ENCODE measurements at places on chromosomes 3 and 15.

DNA sequence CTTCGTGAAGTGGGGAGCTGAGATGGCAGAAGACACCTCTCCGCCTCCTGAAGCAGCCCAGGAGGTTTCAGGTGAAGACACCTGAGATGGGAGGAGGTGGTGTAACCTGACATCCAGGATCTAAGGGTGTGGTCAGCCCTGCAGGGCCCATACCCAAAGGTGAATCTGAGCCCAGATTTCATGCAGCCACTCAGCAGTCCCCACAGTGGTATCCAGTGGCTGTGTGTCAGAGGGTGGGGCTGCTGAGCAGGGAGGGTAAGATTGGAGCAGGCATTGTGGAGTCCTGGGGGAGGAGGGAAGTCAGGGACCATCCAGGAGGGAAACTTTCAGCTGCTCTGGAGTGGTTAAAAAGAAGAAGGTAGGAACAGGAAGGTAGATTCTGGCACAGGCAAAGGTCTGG, 46.0 kb upstream of the SMAD6 start:
- DNase-seq, result no peak

GRCh38 chr3:13167829-13168228, 94.6 kb upstream of the IQSEC1 start:
- DNase-seq, result no peak

- no peak for DNase-seq
Observed at GRCh38 chr3:49359623-49360022, 1.5 kb upstream of the GPX1 start.

DNA sequence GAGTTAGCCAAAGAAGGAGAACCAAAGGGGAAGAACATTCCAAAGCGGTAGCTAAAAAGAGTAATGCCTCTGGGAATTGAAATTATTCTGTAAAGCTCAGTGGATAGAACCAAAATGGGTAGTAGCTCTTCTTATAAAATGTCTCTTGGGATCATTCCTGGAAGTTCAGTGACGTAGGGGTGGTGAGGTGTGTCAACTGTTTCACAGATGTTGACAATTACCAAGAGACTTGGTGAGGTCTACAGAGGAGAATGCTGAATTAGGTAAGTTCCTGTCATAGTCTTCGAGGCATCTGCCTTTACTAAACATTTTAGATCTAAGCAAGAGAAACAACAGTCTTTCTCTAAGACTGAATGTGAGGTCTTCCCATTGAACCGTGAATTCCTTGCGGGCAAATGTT, 67.8 kb downstream of the TPRG1 start:
- no peak for DNase-seq

DNA sequence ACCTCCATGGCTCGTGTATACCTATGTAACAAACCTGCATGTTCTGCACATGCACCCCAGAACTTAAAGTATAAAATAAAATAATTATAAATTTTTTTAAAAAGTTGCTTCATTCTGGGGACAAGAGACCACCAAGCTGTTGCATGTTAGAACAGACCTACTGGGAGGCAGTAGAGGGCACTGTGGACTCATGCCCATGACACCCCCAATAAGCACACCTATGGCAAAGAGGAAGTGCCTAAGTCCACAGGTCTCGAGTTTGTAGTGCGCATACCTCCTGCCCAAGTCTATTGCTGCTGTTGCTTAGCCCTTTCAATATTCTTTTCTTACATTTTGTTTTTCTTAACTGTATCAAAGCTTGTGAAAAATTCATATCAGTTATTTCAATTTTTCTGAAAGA, 267.9 kb upstream of the THBS1 start:
- no peak for DNase-seq

DNA sequence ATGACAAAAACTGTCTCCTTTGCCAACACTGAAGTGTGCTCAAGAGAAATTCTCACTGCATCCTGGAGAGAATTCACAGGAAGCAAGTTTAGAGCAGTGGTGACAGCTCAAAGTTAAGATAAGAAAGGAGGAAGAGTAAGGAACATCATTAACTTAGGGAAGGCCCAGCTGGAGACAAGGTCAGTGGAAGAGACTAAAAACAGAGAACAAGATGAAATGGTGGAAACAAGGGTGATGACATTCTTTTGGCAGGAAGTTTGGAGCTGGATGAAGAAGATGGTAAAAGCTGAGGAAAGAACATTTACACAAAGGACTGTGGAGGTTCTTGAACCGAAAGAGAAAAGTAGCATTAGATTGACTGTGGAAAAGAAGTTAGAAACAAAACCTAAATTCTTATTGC, 6.7 kb upstream of the SUCLG2 start:
- peak; percentile 55 for DNase-seq

DNA sequence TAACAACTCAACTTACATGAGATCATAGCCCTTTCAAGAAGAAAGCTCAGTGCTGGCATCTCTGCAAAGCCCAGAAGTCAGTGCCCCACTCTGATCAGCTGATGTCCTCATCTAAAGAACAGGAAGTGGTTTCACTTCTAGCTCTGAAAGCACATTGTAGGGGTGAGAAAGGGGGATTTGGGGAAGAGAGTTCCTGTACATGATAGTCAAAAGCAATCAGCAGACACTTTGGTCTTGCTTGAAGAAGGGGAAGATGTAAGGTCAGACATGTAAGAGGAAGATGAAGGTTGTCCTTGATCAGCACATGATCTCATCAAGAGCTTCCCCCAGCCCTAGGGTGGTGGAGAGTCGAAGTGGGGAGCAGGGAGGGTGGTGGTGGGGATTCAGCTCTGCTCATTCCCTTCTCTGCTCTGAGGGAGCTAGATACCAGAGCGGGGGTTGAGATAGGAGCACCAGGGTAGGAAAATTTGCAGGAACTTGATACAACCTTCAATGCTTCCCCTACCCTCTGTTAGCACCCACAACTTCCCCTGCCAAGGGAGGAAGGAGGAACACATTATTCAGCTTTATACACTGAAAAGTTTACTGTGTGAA, 76.4 kb upstream of the ETV5 start:
- DNase-seq, result no peak

- DNase-seq, result peak; percentile 65
Observed at GRCh38 chr3:174440253-174440701, 418.9 kb upstream of the NAALADL2 start.

DNA sequence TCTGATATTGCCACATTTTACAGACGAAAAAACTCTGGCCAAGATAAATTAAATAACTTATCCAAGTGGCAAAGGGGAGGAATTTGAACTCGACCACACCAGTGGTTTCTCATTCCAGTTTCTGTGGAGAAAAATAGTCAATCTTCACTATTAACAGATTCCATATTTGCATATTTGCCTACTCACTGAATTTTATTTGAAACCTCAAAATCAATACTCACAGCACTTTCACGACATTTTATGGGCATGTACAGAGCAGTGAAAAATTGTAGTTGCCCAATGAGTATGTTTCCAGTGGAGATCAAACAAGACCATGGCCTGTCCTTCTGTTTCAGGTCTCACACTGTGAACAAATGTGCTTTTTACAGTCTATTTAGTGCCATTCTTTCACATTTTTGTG, 374.3 kb downstream of the MAGI1 start:
- no peak for DNase-seq

- DNase-seq, result no peak
Observed at GRCh38 chr3:134928392-134928791, 133.3 kb downstream of the EPHB1 start.

DNA sequence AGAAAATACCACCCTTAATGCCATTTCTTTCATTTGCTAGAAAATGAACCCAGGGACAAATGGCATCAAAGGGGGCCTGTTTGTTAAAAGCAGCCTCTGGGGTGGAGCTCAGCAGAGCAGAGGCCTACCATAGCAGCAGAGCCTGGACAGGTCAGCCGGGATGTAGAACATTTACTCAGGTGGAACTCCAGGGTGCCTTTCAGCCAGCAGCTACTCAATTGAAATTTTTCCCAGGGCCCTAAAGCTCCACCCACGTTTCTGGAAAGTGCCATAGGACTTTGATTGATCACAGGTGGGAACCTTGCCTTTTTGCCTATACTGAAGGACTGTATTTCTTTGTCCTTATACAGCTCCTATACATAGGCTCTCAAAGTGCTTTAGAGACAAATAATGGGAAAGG, 74.5 kb upstream of the C15orf61 start:
- DNase-seq, result no peak

GRCh38 chr3:172616031-172616461, 92.8 kb upstream of the TNFSF10 start:
- DNase-seq, result no peak

- no peak for DNase-seq
Observed at GRCh38 chr3:48568476-48568875, 4.9 kb upstream of the UCN2 start.

- DNase-seq, result peak; percentile 91
Observed at GRCh38 chr15:100759106-100759505, 120.5 kb upstream of the ALDH1A3 start.

- no peak for DNase-seq
Observed at GRCh38 chr3:184039414-184039813, 7.9 kb downstream of the HTR3D start.

DNA sequence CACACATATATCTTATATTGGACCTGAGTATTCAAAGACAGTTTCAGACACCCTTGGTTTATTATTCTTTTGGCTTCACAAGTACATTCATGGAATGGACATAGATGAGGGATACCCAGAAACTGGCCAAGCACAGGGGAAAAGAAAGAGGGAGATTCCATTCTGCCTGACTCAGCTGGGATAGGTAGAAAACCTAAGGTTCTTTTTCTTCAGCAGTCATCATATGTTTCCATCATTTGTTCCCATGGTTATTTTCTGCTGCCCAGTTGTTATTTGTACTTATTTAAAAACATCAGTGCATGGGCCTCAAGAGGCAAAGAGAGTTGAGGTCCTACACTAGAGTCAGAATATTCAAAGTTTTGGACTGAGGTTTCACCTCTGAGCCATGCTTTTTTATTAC, 91.8 kb downstream of the FILIP1L start:
- no peak for DNase-seq

All from muscle of arm (tissue), 14 donors.